T follicular helper cell (primary cell): ENCODE measurements at places on chromosomes 3 and 15.

DNA sequence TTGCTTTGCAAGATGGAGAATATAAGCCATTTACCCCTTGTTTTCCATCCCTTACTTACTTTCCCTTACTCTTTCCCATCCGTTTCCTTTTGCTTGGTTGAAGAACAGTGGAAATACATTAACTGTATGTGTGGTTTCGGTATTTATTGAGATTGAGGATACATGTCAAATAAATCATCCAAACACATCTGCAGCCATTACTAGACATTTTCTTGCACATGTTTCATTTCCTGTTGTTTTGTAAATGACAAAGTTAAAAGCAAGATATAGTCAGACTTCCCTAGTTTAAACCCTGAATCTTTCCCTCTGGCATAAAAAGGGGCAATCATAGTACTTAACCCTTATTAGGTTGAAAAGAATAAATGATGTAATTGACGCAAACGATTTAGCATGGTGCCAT lies 82.1 kb upstream of the BCHE start:
- no peak for DNase-seq

DNA sequence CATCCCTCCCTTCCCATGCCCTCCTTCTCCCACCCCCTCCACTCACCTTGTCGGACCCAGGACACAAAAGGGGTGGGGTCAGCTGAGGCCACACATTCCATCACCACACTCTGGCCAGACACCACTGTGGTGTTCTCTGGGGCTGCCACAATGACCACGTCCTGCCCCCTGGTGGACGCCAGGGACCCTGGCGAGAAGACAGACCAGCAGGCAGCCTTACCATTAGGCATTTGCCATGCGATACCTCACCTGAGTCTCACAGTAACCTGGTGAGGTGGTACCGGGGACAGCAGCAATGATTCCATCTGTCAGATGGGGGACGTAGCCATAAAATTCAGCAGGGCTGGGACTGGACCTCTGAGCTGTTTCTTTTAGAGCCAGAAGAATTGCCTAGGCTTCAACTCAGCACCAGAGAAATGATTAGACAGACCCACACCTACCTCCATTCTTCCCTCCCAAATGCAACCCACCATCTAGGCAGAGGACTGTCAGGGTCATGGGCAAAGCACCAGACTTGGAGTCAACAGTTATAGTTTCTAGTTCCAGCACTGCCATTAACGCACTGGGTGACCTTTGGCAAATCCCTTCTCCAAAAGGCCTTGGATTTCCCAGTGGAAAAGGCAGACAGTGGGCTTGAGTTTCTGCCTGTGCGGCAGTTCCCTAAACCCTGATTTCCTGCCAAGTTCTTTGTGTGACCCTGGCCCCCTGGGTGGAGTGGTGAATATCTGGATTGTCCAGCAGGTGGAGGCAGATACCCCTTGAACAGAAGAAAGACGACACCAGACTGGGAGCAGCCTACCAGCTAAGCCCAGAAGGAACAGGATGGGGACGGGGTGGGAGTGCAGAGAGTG lies 21.8 kb downstream of the IGDCC4 start:
- DNase-seq, result peak; percentile 25

DNA sequence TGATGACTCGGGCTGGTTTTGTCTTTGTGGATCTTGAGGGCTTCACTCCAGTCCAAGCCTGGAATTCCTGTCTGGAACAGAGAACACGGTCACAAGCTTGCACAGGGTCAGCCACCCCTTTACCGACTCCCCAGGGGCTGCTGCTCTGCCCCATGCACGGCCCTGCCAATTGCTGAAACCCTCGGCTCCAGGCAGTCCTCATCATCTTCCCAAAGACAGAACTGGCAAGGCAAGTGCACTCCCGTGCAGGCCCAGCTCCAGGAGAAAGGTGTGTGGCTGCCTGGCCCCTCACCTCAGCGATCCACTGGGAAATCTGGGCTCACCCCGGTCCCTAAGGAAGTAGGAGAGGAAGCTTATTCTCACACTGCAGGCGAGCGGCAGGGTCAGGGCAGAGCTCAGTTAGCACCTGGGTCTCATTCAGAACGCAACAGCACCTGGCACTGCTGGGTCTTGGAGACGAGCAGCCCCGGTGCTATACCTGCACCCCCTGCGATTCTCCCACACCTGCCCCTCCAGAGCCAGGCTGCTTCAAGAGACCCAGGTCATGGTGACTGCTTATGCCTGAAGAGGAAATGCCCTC lies 7.2 kb downstream of the MAP6D1 start:
- no peak for DNase-seq

- no peak for DNase-seq
These were observed 206.6 kb downstream of the MECOM start for GRCh38 chr3:169456900-169457299.

- no peak for DNase-seq
These were observed 315.0 kb downstream of the OCA2 start for GRCh38 chr15:27784107-27784506.

GRCh38 chr3:129783470-129783869 lies 110.0 kb downstream of the TMCC1 start:
- no peak for DNase-seq

DNA sequence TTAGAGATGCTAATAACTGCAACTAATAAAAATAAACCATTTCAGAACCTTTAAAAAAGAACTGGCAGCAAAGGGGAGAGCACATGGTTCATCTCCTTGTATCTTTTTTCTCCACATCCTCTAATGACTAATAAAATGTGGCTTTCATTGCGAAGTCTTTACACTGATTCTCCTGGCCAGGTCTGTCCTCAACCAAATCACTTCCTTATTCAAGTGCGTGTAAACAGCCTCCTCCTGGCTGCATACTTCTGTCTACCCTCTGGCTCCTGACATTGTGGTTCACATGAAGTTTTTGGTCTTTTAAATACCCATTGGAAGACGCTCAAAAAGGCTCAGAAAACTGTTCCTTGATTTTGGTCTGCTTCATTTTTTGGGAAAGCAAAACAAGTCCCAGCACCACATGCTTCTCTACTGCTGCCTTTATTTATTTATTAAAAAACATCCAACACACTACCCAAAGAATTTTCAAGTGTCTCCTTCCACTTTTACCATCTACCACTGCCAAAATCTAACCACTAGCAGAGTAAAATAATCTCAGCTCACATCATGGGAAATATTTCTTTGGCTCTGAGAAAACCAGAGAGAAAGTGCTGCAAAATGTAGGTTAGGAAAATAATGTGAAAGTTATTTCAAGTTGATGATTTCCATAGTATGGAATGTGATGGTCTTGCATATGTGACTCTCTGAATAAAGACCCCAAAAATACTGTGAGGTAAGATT lies 85.1 kb downstream of the EFL1 start:
- DNase-seq, result no peak

GRCh38 chr3:156664831-156665178 lies 9.6 kb upstream of the TIPARP start:
- DNase-seq, result no peak

DNA sequence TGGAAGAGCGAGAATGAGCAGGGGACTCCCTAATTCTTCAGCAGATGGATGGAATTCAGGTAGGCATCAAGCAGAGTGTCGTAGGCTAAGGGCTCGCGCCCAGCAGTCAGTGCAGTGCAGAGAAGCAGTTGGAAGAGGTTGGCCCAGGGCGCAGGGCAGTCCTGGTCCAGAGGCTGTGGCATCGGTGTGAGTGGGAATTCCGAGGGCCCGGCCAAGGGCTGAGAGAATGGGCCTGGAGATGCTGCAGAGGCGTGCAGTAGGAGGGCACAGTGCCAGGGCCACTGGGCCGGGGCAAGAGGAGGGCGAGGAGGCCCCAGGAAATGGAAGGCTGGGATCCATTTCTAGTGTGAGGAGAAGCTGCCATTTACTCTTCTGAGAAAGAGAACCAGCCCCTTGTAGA lies 74.4 kb downstream of the AAGAB start:
- no peak for DNase-seq

DNA sequence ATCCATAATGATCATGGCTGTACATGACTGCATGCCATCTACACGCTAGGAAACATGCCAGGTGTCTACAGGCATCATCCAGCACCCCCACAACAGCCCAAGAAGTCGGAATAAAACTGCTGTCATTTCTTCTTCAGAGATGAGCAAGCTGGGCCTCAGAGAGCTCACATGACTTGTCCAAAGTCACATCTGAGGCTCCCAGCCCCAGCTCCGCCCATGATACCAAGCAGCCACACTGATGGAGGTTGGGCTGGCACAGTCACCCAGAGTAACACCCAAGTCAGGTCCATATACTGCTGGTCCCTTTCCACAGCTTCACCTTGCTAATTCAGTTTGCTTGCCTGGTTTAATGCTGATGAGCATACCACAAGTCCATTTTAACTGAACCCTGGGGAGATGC lies 116.6 kb downstream of the SEC22A start:
- no peak for DNase-seq

GRCh38 chr3:13565581-13566452 lies 16.9 kb downstream of the FBLN2 start:
- no peak for DNase-seq

DNA sequence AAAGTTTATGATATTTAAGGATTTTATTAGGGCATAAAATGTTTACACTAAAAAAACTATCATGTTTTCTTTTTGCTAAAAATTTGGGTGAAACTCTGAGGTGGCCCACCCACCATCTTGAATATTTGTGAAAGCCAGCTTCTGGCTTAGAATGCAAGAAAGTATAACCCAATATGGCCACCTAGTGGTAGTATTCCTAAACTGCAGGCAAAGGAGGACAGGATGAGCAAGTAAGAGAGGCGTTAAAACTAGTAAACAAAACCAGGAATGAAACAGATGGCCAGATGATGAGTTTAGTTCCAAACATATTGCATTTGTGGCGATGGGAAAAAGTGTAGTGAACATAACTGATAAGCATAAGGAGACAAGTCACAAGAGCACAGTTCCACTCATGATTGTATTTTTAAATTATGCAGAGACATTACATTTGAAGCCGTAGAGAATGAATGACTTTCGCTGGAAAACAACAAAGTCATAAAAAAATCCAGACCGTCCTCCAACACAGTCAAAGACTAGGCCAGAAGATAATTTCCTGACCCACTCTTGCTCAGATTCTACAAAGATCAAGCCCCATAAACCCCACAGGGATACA lies 103.3 kb upstream of the PRTG start:
- DNase-seq, result peak; percentile 12

DNA sequence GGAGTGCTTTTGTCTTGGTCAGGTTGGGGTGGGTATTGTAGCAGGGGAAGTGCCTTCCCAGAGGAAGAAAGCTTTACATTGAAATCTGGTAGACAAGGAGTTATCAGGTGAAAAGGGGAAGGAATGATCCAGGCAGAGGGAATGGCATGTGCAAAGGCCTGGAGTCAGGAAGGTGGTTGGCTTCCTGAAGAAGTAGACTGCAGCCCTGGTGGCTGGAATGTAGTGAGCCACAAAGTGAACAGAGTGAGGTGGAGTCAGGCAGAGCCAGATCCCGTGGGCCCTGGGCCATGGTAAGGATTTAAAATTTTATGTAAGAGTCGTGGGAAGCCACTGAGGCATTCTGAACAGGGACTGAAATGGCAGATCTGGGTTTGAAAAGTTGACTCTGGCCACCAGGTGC lies 58.3 kb downstream of the RAB11A start:
- DNase-seq, result no peak

DNA sequence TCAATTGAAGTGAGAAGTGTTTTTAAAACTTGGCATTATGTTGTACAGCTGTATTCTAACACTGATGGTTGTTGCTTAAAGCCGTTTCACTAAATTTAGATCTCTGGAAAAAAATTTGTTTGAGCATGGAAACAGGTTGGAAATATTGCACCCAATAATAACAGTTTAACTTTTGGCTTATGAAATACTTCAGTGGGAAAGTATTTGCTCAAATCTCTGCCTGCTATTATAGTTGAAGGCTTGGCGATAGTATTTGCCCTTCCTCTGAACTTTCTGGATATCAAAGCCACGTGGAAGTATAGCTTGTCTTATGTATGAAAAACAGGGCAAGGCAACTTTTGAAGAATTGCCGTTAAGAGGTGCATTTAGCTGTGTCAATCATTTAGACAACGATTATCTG lies 270.3 kb upstream of the LRRFIP2 start:
- DNase-seq, result no peak

- no peak for DNase-seq
These were observed 34.2 kb downstream of the LIMD1 start for GRCh38 chr3:45628746-45629145.

GRCh38 chr3:135920275-135920674 lies 45.3 kb upstream of the PPP2R3A start:
- no peak for DNase-seq

- no peak for DNase-seq
These were observed 144.7 kb upstream of the WNT5A start for GRCh38 chr3:55631766-55632331.

- DNase-seq, result no peak
These were observed 30.1 kb upstream of the IP6K2 start for GRCh38 chr3:48747015-48747615.

DNA sequence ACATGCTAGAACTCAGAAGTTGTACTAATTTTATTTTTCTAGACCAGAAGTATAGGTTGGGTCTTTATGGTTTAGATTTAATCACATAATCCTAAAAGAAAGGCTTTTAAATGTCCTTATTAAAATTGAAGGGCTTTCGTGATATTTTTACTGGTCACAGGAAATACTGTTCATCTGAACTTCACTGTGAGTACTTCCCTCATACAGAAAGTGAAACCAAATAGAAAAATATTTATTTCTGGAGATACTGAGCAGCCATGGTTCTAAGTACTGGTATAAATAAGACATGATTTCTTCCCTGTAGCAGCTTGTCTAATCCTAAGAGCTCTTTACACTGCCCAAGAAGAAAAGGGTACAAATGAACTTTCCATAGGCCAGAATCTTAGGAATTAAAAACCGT lies 2.0 kb downstream of the SNRK start:
- no peak for DNase-seq

GRCh38 chr15:69825941-69826818 lies 271.5 kb downstream of the TLE3 start:
- no peak for DNase-seq

DNA sequence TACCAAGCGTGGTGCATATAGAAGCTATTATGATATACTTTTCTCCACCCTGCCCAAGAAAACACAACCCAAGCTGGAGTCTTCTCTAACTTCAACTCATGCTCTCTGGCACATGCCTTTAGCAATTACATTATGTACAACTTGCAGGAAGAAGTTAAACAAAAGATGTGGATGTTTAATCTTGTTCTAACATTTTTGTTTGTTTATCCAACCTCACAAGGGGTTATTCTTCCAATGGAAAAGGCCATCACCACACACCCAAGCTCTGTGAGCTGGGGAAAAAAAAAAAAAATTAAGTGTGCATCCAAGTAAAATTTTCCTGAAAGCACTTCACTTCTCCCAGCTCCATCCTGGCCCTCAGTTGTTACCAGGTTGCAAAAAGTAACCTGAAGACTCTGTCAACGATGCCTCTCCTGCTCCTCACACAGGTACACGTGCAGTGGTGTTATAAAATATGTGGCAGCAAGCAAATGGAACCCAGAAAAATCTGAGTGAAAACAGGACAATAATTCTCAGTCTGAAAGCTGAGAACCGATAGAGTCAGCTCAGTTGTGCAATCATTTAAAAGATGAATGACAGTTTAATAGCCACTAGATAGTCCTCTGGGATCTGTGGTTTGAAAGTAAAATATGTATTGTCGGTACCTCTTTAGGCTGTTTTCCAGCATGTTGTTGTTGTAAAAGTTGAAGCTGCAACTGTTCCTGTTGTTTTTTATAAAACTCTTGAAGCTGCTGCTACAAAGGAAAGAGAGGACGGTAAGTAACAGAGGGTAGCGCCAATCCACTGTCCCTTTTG lies 531.4 kb downstream of the FOXP1 start:
- DNase-seq, result no peak

- DNase-seq, result no peak
These were observed 24.9 kb upstream of the TPRG1 start for GRCh38 chr3:189146848-189147247.
